Activated CD8-positive, alpha-beta memory T cell treated with anti-CD3 and anti-CD28 coated beads for 1 hour (primary cell): ENCODE measurements at places on chromosomes 6 and 20.
A peak's percentile ranks its signal among the peaks of the same experiment; 100 is the strongest.

DNA sequence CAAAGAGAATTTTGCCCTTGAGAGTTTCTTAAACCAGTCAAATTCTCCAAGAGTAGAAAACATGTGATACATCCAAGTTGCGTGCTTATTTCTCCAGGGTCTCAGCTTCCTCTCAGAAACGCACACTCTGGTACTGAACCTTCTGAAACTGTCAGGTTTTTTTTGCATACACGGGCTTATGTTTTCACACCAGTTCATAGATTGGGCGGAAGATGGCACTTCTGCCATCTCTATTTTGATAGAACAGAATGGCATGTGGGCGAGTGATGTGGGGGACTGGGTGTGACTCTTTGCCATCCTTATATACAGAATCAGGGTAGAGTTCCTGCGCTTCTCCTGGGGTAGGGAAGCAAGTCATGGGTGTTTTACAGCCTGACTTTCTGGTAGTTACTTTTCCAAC is 56.4 kb downstream of the ADTRP start:
- no peak for DNase-seq

GRCh38 chr6:21312118-21312517 is 281.4 kb upstream of the SOX4 start:
- no peak for DNase-seq

DNA sequence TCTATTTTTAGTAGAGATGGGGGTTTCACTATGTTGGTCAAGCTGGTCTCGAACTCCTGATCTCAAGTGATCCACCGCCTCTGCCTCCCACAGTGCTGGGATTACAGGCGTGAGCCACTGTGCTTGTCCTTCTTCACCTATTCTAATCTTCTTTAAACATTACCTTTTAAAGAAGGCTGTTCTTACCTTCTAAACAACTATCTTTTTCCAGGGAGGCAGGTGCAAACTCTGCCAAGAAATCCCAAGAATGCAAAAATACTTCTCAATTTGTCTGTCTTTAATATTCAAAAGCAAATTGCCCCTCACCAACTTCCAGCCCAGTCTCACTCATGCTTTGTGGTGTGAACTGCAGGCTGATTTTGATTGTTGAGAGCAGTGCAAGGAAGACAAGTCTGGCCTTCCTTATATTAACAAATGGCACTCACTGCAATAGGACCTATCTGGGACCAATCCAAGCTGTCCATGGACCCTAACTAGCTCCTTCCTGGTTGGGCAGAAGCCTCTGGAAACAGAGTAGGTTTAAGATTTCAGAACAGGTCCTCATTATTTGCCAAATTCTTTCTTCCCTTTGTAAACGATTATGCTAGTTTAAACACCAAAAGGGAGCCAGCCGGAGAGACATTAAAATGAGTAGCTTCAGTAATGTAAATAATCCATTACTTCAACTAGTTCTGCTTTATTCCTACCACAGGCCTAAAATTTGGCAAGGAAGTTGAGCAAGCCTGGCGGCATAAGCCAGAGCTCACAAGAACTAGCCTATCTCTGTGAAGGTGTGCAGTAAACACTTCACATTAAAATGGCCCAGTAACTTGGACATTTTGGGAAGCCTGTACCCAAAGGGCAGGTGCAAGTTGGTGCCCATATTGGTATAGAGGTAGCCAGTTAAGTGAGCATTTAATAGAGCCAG is 1.6 kb downstream of the SCAND1 start:
- DNase-seq, result no peak

GRCh38 chr6:118896339-118897136 is 2.6 kb downstream of the ASF1A start:
- DNase-seq, result no peak

GRCh38 chr6:167487749-167488664 is 163.1 kb downstream of the TTLL2 start:
- DNase-seq, result no peak

- no peak for DNase-seq
Measured at GRCh38 chr6:152416652-152417051, 220.5 kb downstream of the SYNE1 start.

GRCh38 chr6:99501762-99502161 is 13.5 kb downstream of the USP45 start:
- no peak for DNase-seq

DNA sequence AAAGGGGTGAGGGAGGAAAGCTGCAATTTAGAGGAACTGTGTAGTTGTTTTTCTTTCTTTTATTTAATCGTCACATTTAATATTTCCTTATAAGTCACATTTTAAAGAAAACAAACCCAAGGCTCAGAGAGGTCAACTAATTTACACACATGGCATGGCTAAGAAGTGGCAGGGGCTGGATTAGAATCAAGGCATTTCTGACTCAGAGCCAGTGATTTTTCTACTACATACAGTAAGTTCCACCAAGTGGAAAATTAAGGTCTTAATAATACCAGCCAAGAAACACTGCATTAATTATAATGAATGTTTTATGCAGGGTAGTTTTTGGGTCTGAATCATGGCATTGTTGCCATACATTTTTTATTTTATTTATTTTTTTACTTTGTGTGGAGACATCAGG is 607.7 kb upstream of the CITED2 start:
- DNase-seq, result no peak

GRCh38 chr6:136127873-136128272 is 122.2 kb downstream of the MTFR2 start:
- no peak for DNase-seq

GRCh38 chr20:41572010-41572572 is 46.1 kb downstream of the CHD6 start:
- DNase-seq, result no peak

DNA sequence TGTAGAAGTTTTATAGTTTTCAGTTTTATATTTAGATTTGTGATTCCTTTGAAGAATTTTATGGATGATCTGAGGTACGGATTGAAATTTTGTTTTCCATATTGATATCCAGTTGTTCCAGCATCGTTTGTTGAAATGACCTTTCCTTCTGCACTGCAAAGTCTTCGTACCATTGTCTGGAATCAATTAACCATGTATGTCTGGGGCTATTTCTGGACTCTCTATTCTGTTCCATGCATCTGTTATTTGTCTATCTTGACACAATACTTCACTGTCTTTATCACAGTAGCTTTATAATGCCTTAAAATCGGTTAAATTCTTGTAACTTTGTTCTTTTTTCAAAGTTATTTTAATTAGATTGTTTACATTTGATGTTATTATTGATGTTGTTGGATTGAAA is 154.9 kb downstream of the FARS2 start:
- no peak for DNase-seq

DNA sequence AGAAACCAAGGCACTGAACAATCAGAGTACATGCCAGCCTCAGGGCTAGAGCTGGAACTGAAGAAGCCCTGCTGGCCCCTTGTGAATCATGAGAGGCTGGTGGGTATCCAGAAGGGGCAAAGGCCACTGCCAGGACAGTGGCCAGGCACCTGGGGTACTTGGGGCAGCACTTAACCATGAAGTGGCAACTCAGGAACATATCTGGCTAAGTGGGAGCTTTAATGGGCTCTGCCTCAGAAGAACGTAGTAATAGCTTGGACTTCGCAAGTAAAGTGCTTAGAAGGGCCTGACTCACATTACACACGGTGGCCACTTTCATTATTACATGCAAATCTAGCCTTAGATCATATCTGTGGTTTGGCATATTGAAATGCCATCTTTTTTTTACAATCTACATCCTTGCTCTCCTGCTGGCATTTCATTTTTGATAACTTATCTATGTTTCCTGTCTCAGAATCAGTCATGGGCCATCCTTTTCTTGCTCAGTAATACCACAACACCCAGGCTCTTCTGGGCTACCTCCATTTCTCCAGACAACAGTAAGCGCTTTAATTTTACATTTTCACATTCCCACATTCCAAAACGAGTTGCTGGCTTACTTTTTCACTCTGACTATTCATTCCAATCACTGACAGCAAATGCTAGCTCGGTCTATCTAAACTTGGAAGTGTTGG is 21.6 kb downstream of the NAPB start:
- DNase-seq, result no peak

DNA sequence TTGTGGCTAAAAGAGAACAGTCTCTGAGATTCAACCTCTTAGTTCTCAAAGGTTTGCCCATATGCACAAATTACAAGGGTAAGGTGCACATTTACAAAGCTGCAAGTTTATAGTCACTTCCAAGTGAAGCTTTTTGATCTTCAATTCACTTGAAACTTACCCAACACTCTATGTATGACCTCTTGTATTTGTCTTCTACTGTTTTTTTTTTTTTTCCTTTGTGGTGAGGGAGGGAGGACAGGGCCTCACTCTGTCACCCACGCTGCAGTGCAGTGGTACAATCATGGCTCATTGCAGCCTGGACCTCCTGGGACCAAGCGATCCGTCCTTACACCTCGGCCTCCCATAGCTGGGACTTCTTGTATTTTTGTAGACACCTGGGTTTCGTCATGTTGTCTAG is 4.5 kb upstream of the FOXO3 start:
- DNase-seq, result no peak

DNA sequence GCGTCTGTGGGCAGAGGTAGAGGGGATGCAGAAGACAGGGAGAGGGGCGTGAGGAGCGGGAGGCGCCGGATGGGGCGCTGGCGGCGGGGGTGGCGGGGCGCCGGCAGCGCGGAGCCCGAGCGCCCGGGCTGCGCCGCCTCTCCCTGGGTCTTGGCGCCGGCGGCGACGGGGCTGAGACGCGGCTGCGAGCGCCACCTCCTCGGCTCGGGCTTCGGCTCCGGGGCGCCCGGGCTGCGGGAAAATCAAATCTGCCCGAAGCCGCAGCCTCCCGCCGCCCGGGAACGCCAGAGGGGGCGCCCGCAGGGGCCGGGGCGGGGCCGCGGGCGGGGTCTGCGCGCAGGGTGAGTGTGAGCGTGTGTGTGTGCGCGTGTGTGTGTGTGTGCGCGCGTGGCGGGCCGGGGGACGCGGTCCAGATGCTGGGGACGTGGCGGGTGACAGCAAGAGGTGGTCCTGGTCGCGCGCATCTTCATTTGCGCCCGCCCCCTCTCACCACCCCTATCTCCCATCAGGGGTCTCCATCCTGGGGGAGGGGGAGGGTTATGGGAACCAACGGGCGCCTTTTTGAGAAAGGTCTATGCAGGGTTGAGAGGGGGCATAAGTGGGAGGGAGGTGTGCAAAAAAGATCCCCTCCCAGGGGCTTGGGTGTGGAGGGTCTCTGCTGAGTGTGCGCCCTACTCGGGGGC is 646 bp upstream of the CPNE5 start:
- peak; percentile 11 for DNase-seq
